ENCODE measurements at places on chromosomes 7 and 10.
A peak's percentile ranks its signal among the peaks of the same experiment; 100 is the strongest.

GRCh38 chr7:99393355-99394187 is 14.8 kb downstream of the PDAP1 start:
- DNase-seq: no peak

- peak; percentile 31 for DNase-seq
Measured at GRCh38 chr10:97333601-97334369, 744 bp downstream of the FRAT2 start.

DNA sequence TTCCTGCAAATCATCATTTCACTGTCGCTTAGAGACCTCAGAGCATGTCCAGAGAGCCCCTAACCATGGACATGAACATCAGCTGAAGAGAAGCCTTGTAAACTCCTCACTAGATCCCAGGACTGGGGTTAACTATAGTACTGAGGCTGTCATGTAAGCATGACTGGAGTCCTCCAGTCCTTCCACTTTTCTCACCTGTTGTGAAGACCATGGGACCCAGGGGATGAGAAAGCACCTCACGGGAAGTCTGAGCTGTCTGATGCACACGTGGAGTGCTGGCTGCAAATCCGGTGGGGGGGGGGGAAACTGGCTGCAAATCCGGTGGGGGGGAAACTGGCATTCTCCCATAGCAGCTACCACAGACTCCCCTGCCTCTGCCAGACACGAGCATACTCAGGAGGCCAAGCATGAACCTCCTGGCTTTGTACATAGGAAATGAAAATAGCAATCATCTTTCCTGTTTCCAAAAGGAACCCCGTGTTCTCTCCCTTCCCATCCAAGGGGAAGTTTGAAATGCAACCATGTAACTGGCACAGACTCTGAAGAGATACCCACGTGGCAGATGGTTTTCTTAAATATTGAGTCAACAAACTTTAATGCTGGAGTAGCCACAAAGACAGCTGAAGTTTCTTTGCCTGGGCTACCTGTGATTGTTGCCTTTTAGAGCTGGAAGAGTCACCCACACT is 261.4 kb downstream of the ZMYND11 start:
- DNase-seq: no peak

DNA sequence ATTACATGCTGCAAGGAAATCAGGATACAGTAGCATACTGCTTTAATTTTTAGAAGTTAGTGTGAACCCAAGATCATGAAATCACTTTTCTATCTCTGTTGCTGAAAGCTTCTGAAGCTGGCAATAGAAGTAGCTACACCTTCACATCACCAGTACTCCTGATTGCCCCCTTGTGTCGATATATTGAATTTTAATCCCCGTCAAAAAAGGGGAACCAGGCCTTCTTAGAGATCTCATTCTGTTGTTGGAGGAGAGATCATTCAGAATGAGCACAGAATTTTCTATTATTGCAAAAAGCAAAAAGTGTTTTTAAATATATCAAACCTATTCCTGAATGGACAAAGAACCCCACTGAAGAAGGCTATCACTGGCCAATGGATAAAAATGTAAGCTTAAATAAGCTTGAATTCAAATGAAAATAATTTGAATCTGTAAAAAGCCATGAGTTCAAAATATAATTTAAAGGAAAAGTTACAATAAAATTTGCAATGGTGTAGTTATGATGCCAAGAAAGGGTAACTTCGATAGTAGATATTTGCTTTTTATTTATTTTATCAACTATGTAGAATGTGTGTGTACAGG is 39.7 kb upstream of the TEX47 start:
- DNase-seq: peak; percentile 2

DNA sequence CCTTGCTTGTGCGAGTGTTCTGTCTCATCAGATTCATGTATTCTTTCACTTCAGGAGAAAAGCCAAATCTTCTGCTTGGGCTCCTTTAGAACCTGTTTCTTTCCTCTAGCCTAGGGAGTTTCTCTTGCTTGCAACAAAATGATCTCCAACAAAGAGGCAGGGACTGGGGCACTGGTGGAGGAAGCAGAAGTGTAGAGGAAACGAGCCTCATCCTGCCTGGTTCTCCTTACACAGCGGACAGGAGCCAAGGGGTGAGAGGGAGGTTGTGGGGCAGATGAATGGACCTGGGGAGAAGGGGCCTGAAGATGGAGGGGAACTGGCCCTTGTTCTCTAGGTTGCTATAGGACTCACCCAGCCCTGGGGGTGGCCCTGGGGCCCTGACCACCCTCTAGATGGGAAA is 141.1 kb downstream of the PKD1L1 start:
- DNase-seq: no peak

DNA sequence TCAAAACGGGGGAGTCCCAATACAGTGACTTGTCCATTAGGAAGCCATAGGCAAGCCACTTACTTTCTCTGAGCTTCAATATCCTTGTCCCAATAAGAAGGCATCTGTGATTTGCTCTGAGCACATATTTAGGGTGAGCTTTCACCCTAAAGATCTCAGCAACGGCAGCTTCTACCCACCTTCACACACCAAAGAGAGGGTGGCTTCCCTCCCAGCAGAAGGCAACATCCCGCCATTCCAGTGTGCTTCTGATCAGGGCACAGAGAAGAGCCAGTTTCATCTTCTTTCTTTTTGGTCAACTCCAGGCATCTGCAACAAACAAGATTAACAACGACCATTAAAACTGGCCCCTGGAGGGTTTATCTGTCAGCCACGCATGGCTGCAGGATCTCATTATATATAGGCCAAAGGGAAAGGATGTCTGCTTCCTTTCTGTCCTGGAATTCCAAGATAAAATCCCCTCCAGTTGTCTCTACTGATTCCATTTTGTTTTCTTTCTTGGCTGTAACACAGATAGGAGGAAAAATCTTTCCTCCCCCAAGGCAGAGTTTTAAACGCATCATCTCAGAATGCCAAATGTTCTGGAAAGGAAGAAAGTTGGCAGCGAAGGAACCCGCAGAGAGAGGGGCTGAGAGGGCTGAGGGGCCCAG is 491 bp upstream of the SH2D4B start:
- DNase-seq: no peak

GRCh38 chr10:120514035-120514620 is 57.1 kb downstream of the PLPP4 start:
- peak; percentile 53 for DNase-seq

- DNase-seq: no peak
Measured at GRCh38 chr7:13457790-13458189, 531.7 kb downstream of the ETV1 start.

GRCh38 chr10:13707156-13707881 is 120.6 kb downstream of the PRPF18 start:
- no peak for DNase-seq

- DNase-seq: no peak
Measured at GRCh38 chr10:5575144-5575481, 50.4 kb downstream of the CALML3 start.

- peak; percentile 75 for DNase-seq
Measured at GRCh38 chr10:5559642-5560141, 34.9 kb downstream of the CALML3 start.
